Astrocyte (in vitro differentiated cells and primary cell): ENCODE measurements at places on chromosomes 1 and 21.

GRCh38 chr1:229129301-229130027 is 141.4 kb upstream of the RAB4A start:
- DNase-seq, result no peak

DNA sequence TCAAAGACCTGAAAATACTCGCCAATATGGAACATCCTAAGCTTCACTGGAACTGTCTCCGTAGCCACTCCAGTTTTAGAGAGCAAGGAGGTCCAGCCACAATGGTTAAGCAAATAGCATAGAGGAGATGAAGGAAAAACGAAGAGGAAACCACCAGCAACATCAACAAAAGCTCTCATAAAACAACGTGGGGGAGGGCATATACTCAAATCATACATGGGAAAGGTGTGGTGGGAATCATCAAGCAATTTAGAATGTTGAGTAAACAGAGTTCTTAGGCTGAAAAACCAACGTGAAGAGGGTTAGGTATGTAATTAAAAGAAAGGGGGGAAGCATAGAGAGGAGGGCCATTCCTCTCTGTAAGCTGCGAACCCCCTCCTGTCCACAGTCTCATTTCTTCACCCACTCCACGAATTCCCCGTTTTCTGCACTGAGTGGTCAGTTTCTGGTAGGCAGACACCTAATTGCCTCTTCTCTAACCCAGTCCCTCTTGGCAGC is 1.0 kb downstream of the TMEM59 start:
- DNase-seq, result no peak

- no peak for DNase-seq
Measured at GRCh38 chr1:180208264-180208663, 21.8 kb upstream of the LHX4 start.

DNA sequence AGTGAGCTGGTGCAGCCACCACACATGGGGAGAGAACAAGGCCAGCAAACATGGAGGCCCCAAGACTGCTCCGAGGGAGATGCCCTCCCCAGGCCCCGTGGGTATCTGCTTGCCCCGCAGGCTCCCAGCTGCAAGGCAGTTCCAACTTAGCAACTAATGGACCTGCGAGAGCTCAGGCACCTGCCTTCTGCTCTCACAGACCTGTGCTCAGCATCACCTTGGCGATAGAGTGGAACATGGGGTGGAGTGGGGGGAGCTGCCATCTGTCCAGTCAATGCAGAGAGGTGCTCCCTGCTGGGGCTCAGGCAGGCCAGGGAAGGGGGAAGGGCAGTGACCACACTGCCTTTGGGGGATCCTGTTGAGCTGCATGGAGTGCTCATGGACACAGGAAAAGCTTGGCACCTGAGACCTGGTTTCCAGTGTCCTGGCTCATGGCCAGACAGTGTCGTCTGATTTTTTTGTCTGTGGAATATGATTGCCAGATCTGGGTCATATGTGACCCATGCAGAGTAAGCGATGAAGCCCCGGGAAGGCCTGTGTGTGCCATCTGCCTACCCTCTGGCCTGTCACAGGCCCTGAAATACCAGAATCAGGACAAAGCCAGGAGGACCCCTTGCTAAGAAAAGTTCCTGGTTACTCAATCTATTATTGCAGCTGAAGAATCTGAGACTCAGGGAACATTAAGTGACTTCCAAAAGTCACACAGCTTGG is 39.9 kb upstream of the TENT5C start:
- DNase-seq, result no peak

- no peak for DNase-seq
Measured at GRCh38 chr1:162088281-162088969, 18.9 kb downstream of the NOS1AP start.

- no peak for DNase-seq
Measured at GRCh38 chr1:65003316-65003664, 36.9 kb upstream of the JAK1 start.

DNA sequence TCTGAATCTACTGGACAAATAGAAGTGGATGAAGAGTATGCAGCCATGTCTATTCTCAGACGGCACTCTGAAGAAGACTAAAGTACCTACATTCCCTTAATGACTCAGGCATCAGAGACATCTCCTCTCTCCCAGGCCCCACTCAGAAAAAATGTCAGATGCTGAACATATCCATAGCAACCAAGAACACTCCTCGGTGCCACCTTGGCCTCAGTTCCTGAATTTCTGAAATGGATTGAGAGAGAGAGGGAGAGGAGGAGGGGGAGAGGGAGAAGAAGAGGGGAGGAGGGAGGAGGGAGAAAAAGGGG is 16.0 kb upstream of the OVAAL start:
- DNase-seq, result peak; percentile 48

GRCh38 chr1:110645821-110646735 is 28.7 kb downstream of the KCNA3 start:
- peak; percentile 3 for DNase-seq

DNA sequence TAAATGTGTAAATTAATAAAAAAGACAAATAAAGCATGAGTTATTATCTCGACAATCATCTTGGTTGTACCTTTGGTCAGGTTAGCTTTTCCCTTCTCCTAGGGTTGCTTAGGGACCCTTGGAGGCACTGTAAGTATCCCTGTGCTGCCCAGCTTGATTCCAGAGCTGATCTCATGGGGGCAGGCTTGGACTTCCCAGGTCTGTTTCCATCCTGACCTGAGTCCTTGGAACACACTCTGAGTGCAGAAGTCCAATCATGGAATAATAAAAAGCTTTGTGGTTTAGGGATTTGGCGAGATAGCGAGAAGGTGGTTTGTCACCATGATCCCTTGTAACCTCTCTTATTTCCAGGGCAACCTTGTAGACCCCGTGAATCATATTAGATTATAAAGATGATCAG is 18.7 kb upstream of the PAPPA2 start:
- DNase-seq, result no peak

- no peak for DNase-seq
Measured at GRCh38 chr21:35394049-35394448, 344.9 kb upstream of the RUNX1 start.

- DNase-seq, result no peak
Measured at GRCh38 chr1:20654104-20654690, 7.0 kb downstream of the DDOST start.

DNA sequence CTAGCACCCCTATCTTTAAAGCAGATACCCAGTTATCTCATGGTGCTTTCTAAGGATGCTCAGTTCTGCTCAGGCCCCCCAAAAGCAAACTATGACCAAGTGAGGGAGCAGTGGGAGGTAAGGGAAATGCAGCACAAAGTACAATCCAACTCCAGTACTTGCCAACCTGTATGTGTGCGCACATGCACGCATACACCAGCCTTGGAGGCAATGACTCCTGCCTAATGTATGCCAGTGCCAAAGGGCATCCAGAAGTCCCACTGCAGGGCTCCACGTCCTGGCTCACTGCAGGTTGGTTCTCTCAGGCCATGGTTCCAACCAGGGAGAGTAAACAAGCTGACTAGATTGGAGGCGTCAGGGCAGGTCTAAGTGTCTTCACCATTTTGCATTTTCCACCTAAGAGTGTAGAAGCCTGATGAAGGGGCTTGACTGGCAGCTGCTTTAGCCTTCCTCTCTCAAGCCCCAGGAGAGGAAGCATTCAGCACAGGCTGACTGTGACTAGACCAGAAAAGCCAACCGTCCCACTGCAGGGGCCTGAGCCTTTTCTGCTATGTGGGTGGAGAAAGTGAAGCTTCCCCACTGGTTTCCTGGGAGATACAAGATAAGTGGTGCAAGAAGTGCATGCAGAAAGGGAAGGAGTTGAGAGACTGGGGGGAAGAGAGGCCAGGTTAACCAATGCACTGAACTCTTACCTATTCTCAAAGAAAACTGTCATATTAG is 7.7 kb downstream of the AMIGO1 start:
- no peak for DNase-seq

DNA sequence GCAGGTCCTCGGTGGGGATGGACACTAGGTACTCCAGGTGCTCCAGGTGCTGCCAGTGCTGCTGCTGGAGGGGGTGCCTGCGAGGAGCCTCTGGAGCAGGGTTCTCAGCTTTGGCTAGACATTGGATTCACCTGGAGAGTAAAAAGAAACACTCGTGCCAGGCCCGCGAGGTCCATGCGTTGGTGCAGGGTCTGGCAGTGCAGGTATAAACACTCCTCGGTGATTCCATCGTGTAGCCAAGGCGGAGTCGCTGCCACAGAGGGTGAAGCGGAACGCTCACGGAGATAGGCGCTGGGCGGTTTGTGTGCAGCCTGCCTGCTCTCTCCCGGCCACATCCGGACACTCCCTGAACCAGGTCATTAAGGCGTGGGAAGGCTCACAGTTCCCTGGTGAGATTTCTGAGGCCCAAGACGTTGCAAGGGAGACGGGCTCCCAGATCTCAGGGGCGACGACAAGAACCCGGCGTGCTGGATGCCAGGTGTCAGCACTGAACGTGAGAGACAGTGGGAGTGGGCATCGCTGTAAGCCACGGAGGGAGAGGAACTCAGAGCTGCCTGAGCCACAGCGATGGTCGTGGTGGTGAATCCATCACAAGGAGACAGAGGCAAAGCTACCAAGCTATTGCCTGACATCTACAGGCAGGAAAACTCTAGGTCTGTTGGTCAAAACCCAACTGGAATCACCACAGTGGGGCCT is 17.2 kb upstream of the SUMO3 start:
- DNase-seq, result no peak

DNA sequence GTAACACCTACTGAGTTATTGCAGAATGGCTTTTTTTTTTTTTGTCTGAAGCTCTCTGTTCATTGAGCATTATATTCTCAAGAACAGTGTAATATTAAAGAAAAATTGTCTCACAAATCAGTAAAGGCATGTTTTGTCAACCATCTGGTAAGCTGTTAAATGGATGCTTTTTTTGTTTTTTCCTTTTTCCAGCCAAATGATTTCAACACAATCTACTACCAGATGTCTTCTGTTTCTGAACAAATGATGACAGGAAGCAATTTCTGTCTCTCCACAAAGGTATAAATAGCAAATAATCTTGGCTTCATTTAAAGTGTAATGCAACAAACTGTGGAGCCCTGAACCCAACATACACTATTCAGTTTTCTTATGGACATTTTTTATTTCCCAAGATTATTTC is 78.6 kb upstream of the RGS2 start:
- no peak for DNase-seq

DNA sequence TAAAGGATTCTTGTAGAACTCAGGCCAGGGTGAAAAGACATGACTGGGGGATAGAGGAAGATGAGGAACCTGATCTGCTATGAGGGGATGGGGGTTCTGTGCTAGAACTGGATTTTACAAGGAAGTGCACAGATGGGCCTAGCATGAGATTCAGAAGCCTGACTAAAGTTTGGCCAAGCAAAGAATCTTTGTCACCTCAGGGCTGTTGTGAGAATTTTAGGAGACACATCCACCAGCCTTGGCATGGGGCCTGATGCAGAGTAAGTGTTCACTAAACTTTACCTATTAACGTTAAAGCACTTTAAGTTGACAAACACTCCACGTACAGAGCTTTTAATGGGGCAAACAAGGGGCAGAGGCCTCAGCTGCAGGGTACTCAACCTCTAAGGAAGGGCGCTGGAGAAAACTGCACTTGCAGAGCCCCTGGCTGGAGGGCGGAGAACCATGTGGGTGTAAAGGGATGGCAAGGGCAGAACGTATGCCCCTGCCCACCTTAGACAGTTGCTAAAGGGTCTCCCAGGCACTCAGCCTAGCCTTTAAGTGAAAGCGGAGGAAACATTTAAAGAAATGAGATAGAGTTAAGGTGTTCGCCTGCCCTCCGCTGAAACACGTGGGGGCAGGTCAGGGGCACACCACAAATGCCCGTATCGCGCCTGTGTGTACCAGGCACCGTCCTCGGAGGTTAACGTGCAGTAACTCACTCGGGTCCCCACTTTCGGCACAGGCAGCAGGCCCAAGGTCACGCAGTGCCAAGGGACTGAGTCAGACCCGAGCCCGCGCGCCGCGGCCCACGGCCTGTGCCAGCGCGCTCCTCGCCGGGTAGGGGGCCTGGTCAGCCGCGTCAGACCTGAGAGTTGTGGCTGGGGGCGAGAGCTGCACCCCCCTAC is 990 bp upstream of the MRPS6 start:
- DNase-seq, result no peak

- no peak for DNase-seq
Measured at GRCh38 chr21:42806509-42807140, 72.7 kb downstream of the WDR4 start.

DNA sequence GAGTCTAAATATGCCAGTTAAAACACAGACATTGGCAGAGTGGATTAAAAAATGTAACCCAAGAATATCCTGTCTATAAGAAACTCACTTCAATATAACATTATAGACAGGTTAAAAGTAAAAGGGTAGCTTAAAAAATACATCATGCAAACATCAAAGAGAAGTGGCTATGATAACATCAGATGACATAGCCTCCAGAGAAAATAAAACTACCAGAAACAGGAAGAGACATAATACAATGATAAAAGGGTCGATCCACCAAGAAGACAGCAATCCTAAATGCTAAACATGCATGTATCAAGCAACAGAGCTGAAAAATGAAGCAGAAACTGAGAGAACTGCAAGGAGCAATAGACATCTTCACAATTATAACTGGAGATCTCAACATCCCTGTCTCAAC is 190.2 kb upstream of the NR5A2 start:
- no peak for DNase-seq

DNA sequence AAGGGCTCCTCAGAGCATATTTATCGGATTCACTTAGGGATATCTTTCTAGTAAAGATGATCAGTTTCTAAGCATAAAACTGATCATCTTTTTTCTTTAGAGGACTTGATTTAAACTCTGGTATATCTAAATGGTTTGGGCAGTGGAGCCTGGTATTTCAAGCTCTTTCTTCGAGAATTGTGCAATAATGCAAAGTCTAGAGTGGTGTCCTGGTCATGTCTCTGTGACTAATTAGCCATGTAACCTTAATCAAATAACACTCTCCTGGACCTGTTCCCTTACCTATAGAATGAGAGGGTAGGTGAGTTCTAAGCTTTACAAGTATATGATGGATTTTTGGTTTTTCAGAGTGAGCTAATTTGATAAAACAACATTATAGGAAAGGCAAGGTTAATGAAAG is 225.2 kb downstream of the RPS6KC1 start:
- DNase-seq, result no peak

DNA sequence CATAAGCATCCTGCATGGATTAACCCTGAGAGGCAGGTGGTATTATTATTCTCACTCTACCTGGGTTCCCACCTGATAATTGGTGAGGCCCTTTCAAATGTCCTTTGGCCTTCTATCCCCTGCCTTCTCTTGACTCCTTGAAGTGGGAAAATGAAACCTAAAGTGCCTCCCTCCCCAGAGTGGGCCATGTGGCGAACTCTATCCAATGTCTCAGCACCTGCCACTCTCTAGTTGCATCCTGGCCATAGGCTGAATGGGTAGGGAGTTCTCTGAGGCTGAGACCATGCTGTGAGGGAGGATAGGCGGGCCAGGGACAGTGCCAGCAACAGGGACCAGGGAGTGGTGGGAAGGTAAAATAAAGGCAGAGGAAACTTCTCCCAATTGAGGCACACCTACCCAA is 35.3 kb downstream of the ELF3 start:
- no peak for DNase-seq

- no peak for DNase-seq
Measured at GRCh38 chr1:234893359-234893724, 235.3 kb downstream of the TOMM20 start.

- peak; percentile 40 for DNase-seq
Measured at GRCh38 chr1:22835636-22836319, 125.1 kb downstream of the EPHB2 start.

- DNase-seq, result peak; percentile 39
Measured at GRCh38 chr1:152436593-152437496, 22.8 kb upstream of the CRNN start.
